ENCODE measurements at places on chromosomes 1 and 21.

- DNase-seq = no peak
These were observed 160.6 kb upstream of the USP24 start for GRCh38 chr1:55375617-55376258.

DNA sequence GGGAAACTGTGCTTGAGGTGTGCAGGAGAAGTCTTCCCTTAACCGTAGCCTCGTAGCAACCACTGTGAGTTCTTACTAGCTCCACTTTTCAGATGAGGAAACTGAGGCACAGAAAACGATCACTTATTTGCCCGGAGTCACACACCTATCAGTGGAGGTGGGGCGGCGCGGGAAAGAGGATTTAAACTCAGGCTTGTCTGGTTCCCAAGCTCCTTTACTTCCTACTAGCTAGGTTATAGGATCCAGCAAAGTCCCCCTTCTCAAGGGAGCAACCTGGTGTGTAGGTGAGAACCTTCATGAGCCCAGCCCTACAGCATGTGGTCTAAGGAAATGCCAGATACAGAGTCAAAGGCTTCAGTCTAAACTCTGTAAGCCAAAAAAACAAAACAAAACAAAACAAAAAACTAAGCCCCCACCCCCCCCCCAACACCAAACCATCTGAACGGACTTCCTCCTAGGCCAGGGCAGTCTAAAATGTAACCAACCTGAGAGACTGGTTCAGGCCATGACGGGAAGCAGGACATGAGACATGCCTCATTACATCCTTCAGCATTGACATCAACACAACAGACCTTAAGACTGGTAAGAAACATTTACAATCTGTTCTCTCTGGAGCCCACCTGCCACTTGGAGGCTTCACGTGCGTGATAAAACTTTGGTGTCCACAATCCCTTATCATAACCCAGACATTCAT lies 709 bp upstream of the FBXO42 start:
- DNase-seq = no peak

- no peak for DNase-seq
These were observed 421.7 kb upstream of the CHRM3 start for GRCh38 chr1:238964631-238965030.

- DNase-seq = no peak
These were observed 183.5 kb downstream of the CDC42BPA start for GRCh38 chr1:227134686-227135314.

GRCh38 chr1:98103617-98104285 lies 182.9 kb upstream of the DPYD start:
- no peak for DNase-seq

DNA sequence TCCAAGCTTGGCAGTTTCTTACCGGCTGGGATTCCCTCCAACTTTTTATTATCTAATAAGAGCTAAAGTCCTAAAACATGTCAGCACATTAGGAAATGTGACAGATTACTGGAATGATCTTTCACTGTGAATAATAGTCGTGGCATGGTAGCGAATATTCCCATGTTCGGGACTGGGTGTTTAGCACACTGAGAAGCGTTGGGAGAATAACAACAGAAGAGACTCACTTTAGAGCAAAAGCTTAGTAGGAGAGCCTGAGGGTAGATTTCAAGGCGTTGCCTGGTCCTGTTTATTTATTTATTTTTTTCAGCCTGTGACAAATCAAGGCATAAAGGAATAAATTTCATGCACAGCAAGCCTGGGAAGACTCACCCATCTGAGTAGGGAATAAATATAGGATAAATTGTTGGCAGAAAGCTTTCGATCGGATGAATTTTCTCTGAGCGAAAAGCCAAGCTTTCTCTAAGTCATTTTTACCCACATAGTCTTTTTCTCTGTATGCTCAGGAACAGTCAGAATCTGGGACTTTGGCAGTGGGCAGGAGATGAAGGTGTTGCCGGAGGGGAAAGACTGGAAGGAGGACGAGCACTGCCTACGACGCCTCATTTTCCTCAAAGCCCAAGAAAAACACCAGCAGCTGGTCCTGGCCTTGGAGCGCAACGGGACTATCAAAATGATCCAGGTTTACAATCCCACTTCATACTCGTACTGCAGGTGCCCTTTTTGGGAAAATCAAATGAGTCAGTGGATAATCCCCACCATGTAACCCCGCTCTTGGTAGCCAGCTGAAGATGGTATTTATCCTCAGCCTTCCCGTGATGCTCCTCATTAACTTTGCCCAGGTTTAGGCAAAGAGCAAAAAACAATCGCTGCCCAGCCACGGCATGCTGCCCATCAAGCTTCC lies 97.2 kb downstream of the WDR64 start:
- no peak for DNase-seq

- DNase-seq = no peak
These were observed 18.0 kb downstream of the LPGAT1 start for GRCh38 chr1:211812584-211812983.

DNA sequence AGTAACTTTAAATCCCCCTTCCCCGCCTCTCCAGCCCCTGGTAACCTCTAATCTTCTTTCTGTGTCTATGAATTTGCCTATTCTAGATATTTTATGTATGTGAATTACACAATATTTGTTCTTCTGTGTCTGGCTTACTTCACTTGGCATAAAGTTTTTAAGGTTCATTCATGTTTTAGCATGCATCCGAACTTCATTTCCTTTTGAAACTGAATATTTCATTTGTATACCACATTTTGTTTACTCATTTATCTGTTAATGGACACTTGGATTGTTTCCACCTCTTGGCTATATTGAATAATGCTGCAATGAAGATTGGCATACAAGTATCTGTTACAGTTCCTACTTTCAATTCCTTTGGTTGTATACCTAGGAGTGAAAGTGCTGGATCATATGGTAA lies 205.3 kb downstream of the TM2D1 start:
- no peak for DNase-seq

DNA sequence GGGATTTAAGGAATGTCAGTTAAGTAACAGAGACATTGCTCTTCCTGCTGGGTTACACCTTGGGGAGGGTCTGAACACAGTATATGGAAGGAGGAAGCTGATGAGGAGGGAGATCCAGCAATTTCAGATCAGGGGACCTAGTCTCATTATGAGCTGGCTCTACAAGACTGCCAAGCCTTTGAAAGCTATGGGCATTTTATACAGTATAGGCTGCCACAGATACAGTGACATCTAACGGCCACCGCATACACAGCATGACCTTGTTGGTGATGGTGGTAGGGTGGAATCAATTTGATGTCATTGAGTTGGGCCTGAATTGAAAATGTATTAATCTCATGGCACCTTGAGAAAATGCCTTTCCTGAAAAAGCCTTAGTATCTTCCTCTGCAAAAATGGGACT lies 22.6 kb upstream of the ZP4 start:
- DNase-seq = no peak

DNA sequence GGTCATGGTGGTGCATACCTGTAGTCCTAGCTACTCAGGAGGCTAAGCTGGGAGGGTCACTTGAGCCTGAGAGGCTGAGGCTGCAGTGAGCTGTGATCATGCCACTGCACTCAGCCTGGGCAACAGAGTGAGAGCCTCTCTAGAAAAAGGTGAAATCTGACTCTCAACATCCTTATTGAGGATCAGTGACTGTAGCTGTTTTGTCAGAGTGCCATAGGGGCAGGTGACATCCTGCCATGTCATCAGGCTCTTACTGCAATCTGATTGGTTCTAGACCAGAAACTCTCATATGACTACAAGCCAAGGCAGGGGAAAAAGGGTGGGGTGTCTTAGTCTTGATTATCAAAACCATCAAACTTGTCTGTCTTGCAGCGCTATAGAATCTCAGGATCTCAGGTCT lies 62.8 kb upstream of the NGF start:
- no peak for DNase-seq

GRCh38 chr1:54922921-54923421 lies 36.0 kb upstream of the DHCR24 start:
- no peak for DNase-seq

DNA sequence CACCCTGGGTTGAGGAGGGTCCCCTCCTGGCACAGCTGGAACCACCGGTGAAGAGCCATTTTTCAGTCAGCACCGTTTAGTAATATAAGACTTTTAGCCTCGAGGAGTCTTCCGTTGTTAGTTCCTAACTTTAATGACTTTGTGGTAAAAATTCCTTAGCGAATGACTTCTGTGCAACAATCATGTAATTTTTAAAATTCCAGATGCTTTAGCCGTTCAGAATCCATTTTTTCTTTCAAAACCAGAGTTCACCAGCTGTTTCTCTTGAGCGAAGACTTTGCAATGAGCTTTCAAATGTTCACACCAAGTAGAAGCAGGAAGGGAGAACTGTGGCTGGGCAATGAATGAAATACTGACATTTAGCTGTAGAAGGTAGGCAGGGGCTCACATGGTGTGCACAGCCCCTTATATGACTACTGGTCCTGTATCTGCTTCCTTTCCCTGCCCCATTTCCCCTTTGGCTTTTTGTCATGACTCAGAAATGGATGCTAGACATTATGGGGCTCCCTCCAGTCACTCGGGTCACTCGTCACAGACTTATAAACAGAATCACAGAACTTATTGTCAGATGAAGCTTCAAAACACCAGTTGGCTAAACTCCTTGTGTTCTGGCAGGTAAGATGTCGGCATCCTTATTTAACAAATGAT lies 4.1 kb downstream of the DISC1 start:
- DNase-seq = no peak

GRCh38 chr1:98690576-98690975 lies 29.1 kb downstream of the SNX7 start:
- no peak for DNase-seq

GRCh38 chr1:47630346-47630745 lies 192.5 kb downstream of the FOXD2 start:
- no peak for DNase-seq

- no peak for DNase-seq
These were observed 202.9 kb downstream of the HHAT start for GRCh38 chr1:210531475-210532222.

- no peak for DNase-seq
These were observed 131.5 kb upstream of the ZNF648 start for GRCh38 chr1:182192966-182193365.

- no peak for DNase-seq
These were observed 81.8 kb downstream of the LAMC2 start for GRCh38 chr1:183267646-183268431.

DNA sequence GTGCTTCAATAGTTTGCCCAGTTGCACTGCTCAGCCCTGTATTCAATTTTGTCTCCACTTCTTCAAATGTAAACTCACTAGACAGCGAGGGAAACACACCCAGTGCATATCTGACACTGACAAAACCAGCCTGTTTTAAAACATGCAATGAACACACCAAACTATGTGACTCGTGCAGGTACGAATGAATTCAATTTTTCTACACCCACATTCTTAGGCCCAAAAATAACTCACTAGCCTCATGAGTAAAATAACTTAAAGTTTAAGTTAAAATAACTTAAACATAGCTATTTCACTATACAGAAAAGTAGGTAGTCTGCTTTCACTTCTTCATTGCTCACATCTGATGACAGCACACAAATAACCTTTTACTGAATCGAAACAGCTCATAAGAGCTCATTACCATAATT lies 21.1 kb downstream of the TTC13 start:
- no peak for DNase-seq

GRCh38 chr1:156741481-156741983 lies 644 bp upstream of the MRPL24 start:
- DNase-seq = no peak

- DNase-seq = no peak
These were observed 3.6 kb upstream of the TNFSF4 start for GRCh38 chr1:173210716-173211231.

DNA sequence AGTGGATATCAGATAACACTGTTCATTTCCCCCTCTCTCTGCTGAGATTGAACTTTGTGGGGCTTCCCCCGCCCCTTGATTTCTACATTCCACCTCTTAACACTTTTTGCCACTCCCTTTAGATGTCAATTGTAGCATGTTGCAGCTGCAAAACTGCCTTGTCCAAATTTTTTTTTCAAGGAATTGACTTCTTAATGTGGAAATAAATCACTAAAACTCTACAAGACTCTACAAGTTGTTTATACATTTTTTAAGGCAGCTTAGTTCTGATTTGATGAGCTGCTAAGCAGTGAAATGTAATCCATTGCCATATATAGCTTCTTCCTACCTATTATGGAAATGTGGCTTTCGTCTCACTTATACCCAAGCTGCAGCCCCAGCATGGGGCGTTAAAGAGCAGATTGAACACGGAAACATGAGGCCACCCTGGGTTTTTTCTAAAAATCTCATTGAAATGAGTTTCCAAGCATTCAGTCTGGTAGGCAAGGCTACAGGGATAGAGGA lies 132.2 kb downstream of the SYT2 start:
- DNase-seq = no peak

DNA sequence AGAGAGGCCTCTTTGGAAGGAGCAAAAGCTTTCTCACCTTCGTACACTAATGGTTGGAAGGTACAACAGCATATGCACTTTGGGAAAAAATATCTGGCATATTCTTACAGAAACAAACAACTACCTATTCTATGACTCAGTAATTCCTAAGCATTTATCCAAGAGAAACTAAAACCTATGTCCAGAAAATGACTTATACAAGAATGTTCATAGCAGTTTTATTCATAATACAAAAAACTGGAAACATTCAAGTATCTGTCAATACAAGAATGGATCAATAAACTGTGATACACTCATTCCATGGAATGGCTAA lies 8.2 kb downstream of the NBPF1 start:
- no peak for DNase-seq

- no peak for DNase-seq
These were observed 989.8 kb downstream of the ADGRL2 start for GRCh38 chr1:82790556-82790955.

GRCh38 chr1:112263453-112263852 lies 132.6 kb upstream of the CTTNBP2NL start:
- no peak for DNase-seq

DNA sequence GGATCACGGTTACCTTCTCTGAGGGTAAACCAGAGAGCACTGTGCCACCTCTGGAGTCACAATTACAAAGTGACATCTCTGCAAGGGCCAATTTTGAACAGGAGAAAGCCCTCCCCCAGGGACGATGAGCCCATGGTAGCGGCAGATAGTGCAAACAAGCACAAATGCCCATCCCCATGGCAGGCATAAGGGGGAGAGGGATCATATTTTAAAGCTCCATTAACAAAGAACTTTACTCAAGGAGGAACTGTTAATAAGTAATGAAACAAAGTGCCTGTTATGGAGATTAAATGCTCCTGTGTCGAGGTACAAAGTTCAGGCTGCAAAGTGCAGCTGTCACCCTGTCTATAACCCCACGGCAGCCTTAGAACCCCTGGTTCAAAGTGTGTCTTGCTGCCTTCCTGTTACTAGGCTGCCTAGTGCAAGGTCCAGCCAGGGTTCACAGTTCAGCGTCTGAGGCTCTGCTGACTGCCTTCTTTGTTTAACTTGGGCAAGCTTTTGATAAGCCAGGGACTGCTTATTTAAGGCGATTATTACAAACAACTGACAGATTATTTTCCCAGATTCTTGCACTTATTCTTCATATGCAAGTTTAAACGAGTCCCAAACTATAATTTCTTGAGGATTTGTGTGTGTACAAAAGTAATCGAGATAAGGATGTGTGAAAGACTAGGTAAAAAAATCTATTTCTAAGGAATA lies 75.7 kb upstream of the NRIP1 start:
- no peak for DNase-seq

DNA sequence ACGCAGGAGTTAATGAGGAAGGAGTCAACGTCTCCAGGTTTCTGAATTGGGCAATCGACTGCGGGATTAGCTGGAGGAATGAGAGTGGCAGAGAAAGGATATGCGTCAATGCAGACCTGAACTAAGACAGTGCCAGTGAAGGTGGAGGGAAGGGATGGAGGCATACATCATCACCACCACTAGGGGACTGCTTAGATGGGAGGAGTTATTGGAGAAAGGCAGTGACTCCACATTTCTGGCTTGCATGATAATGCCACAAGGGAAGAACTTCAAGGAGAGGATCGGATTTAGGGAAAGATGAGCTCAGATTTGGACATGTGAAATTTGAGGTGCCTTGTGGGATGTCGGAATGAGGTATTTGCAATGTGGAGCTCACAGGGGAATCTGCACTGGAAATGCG lies 17.5 kb downstream of the VASH2 start:
- DNase-seq = no peak
